Activated CD8-positive, alpha-beta memory T cell treated with anti-CD3 and anti-CD28 coated beads for 1 hour (primary cell): ENCODE measurements at places on chromosomes 1 and 21.

- peak; percentile 87 for DNase-seq
These were observed 20.9 kb upstream of the ZNF678 start for GRCh38 chr1:227542153-227543120.

DNA sequence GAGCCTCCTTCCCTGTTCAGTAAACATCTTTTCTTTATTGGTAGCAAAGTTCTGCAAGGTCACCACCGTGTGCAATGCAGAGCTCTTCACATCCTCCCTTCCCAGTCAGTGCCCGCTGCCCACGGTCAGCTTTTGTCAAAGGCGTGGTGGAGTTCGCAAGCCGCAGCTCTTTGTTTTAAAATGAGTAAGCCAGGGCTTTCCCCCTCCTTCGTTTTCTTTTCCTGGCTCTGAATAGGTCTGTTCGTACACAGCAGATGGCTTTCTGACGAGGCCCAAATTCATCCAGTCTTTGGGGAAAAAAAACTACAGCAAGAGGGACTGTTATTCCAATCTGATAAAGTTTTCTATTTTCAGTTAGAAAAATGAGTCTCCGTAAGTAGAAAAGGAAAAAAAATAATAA is 153.2 kb downstream of the LRIG2 start:
- no peak for DNase-seq

DNA sequence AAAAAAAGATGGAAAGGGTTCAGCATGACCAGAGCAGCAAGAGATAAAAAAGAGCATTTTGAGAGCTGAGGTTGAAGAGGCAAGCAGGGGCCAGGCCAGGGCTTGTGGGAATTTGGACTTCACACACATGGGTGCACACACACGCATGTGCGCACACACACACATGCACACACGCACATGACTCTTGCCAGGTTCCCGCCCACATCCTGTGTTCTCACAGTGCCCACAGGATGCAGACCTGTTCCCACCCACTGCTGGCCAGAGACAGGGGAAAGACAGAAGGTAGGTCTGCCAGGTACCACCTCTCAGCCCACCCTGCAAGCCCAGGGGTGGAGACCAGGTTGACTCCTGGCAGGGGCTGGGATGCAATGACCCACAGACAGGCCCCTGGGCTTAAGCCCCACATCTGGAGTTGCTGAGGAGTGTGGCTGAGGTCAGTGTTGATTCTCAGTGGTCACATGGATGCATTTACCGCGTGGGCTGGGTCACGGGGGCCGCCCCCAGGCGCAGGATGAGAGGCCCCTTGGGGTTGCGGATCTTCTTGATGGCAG is 4.4 kb downstream of the COL16A1 start:
- no peak for DNase-seq

DNA sequence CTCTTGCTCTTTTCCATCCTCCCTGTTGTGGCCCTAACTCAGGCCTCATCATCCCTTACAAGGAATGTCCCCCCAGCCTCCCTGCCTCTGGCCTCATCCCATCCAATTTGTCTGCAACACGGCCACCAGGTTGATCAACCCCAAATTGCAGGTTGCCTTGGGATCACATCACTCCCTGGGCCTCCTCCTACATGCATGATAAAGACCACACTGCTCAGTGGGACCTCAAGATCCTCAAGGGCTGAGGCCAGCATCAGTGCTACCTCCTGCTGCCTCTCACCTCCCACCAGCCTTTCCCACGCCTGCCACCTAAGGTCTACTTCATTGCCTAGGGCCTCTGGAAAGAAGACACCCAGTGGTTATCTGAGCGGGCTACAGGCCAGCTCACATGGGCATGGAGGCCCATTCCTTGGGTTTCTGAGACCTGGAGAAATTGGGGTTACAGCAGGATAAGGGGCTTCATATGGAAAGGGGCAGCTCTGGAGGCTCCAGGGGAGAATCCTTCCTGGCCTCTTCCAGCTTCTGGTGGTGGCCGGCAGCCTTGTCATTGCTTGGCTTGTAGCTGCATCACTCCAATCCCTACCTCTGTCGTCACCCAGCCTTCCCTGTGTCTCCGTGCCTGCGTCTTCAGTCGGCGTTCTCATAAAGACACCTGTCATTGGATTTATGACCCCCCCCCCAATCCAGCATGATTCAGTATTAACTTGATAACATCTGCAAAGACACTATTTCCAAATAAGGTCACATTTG is 60.5 kb downstream of the KLHDC7A start:
- no peak for DNase-seq

DNA sequence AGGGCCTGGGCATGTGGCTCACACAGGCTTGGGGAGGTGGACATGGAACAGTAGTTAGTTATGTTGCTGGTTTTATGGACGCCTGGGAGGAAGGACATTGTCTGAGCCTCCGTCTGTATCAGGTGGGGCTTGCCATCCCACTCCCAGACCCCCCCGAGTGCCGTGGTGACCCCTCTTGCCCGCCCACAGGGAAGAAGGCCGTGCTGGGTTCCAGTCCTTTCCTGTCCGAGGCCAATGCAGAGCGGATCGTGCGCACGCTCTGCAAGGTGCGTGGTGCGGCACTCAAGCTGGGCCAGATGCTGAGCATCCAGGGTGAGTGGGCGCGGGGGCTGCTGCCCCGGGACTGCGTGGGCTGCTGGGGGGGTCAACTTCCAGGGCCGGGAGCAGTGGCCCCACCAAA is 41.7 kb downstream of the COQ8A start:
- DNase-seq = no peak

DNA sequence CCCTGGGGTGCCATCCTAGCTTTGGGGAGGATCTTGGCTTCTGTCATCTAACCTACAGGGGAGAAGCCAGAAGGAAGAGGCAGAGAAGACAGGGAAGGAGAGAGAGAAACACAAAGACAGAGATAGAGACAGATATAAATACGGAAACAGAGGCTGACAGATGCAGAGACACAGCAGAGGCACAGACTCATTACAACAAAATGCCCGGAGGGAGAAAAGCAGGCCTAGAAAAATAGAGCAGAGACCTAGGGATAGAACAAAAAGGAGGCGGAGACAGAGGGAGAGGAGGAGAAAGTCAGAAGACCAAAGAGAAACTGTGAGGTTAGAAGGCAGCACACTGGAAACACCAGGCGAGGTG is 1.9 kb downstream of the PEAR1 start:
- DNase-seq = no peak

GRCh38 chr1:234869182-234870019 is 259.2 kb downstream of the TOMM20 start:
- DNase-seq = no peak

- no peak for DNase-seq
These were observed 39.0 kb downstream of the TENT5C start for GRCh38 chr1:117644696-117645311.

DNA sequence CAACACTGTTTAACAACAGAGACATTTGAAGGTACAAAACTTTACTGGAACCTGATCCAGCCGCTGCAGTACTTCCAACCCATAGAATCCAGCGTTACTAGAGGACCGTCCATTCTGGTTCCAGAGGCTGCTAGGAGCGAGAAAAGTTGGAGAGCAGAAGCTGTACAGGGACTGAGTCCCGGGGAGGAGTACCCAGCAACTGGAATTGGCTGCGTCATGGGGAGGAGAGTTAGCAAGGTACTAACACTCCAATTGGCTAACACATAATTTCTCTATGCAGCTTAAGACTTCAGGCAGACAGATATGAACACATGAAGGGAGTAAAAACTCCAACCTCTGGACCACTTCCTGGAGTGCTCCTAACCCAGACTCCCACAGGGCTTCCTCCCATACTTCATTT is 2.1 kb upstream of the QSOX1 start:
- no peak for DNase-seq

- no peak for DNase-seq
These were observed 5.4 kb upstream of the SLC2A7 start for GRCh38 chr1:9031484-9032259.

GRCh38 chr1:110916669-110917306 is 43.8 kb downstream of the CD53 start:
- DNase-seq = no peak

DNA sequence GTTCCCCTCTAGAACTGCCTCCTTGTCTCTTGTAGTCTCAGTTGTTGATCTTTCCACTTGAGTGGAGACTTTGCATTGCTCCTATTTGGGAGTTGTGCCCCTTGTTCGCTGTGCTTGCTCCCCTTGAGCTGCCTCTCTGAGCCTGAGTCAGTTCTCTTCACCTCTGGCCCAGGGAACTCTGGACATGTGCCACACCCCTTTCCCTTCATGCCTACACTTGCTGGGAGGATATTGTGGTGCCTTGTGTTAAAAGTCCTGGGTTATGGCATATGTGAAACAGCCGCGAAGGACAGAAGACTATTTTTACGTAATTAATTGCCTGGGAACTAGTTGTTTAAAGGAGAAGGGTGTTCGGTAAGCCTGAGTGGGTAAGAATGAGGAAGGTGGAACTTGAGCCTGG is 32.2 kb upstream of the RPTN start:
- DNase-seq = no peak

- DNase-seq = no peak
These were observed 14.4 kb upstream of the ERVH48-1 start for GRCh38 chr21:42939582-42940413.

DNA sequence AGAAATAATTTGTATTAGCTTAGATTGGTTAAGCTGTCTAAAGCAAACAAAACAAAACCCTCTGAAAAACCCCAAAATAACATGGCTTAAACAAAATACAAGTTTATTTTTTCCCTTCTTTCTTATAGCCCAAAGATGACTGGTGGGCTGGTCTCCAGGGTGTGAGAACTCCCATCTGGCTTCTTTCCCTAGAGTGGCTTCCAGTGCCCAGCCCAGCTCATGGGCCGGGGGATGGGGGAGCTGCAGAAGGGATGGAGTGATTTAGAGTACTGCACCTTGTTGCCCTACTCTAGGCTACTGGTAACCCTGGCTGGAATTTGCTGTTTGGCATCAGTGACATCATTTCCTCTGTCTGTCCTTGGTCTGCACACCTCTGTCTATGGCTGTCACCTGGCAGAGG is 223.0 kb downstream of the PBX1 start:
- DNase-seq = no peak

DNA sequence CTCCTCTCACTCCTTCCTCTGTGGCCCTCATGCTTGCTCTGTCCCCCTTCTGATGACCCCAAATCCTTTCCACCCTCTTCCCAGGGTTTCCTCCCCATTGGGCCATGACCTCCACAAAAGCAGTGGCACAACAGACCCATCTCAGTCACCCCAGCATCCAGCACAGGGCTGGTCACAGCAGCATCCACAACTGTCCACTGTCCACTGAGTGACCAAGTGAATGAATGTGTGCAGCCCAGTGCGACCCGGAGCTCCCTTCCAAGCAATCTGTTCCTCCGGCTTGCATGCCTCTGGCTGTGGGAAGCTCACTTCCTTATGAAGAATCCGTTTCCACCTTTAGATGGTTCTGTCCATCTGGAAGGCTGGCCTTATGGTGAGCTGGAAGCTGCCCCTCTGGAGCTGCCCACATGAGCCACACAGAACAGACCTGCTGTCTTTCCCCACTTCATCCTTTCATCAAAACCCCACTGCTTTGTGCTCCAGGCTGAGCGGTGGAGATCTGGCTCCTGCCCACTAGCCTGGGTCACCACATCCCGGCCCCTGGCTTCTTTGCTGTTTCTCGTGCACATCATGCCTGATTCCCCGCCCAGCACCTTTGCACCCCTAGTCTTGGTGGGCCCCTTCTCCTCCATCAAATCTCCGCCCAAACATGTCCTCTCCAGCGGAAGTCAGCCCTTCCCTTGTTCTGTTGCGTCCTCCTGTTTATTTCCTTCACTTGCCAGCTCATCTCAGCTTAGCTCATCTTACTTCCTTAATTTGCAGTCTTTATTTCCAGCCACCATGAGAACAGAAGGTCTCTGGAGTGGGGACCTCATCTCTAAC is 56.4 kb downstream of the EDN2 start:
- DNase-seq = no peak

DNA sequence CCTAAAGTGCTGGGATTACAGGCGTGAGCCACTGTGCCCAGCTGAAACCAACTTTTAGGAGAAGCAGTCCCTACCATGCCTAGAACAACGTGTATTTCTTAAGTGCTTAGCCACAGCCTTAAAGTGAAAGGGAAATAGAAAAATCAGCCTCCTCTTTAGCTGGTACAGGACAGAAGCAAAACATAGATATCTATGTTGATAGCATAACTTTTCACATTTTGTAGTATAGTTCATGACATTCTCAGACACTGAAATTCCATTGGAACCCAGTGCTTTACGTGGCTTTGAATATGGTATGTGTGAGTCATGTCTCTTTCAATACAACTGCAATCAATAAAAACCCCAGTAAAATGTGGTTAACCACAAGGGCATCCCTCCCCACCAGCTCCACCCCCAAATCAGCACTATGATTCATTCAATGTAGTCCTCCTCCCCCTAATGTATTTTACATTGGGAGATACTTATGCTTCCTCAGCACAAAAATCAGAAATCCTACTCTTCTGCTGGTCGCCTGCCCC is 32.1 kb downstream of the TGFB2 start:
- DNase-seq = no peak

- DNase-seq = no peak
These were observed 33.3 kb downstream of the MATN1 start for GRCh38 chr1:30689901-30690645.

GRCh38 chr1:62870148-62870547 is 86.2 kb downstream of the ATG4C start:
- DNase-seq = no peak

- no peak for DNase-seq
These were observed 1046.2 kb downstream of the BRINP3 start for GRCh38 chr1:189431447-189431846.

GRCh38 chr1:247180581-247180980 is 8.8 kb upstream of the ZNF124 start:
- no peak for DNase-seq

GRCh38 chr21:25934771-25935224 is 200.0 kb downstream of the GABPA start:
- no peak for DNase-seq

GRCh38 chr1:202165267-202165941 is 5.0 kb upstream of the PTPN7 start:
- no peak for DNase-seq

DNA sequence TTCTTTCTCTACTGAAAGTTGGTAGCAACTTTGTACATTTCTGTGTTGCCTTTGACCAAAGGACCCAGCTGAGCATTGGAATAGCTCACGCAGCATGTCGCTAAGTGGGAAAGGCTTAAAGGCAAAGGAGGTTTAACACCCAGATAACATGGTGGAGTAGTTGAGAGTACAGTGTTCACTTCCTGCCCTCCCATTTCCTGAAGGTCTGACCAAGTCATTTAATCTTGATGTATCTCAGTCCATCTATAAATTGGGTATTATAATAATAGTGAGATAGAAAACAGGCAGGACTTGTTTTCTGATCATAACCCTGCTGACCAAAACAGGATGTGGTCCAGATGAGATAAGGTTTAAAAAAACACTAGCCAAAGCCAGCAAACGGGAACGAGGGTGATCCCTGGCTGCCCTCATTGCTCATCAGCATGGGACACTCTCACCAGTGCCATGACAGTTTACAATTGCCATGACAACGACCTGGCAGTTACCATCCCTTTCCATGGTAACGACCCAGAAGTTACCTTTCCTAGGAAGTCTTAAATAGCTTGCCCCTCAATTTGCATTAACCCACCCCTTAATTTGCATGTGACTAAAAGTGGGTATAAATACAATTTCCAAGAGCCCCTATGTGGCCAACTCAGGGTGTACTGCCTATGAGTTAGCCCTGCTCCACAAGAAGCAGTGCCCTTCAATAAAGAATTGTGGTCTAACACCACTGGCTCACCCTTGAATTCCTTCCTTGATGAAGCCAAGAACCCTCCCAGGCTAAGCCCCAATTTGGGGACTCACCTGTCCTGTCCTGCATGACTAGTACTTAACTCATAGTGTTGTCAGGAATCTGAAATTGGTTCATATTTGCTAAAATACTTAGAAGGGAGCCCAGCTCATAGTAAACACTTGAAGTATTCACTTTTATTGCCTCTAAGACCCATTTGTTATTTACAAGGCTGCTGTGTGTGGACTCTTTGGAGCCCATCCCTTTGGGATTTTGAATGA is 28.4 kb upstream of the FHAD1 start:
- no peak for DNase-seq
